ENCODE measurements at places on chromosomes 13 and 19.

DNA sequence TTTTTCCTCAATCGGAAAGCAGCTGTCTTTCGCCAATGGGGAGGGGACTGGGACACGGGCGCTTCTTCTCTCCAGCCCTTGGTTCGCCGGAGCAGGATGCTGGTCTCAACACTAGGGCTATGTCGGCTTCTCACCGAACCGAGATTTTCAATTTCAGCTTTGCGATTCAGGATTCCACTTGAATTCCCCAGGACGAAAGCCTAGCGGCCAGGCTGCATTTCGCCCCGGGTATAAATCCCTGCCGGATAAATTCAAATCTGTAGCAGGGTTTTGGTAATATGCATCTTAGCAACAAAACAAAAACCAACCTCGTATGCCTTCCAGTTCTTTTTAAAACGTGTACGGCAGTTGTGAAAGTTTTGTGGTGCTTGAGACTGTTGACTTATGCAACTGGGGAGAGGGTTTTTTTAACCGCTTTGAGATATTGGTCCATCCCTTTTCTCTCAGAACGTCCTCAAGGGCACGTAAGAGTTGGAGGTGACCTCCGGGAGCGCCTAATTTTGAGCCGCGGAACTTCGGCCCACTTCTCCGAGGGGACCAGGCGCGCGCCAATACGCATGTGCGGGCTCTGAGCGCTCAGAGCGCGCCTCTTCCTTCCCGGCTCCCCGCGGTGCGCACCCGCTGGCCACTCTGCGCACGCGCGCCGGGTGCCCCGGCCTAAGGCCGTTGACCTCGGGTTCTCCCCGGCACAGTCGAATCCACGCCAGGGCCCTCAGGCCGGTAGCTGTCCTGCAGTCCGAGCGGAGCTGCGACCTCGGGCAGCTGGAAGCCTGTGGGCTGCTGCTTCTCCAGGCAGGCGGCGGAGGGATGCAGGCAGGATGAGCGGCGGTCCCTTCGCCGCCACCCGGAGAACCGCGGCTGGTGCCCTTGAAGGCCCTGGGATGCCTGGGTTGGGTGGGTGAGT is 7.6 kb downstream of the POU4F1 start:
- no peak for DNase-seq

GRCh38 chr13:89930861-89931260 is 1416.6 kb upstream of the MIR17HG start:
- no peak for DNase-seq

DNA sequence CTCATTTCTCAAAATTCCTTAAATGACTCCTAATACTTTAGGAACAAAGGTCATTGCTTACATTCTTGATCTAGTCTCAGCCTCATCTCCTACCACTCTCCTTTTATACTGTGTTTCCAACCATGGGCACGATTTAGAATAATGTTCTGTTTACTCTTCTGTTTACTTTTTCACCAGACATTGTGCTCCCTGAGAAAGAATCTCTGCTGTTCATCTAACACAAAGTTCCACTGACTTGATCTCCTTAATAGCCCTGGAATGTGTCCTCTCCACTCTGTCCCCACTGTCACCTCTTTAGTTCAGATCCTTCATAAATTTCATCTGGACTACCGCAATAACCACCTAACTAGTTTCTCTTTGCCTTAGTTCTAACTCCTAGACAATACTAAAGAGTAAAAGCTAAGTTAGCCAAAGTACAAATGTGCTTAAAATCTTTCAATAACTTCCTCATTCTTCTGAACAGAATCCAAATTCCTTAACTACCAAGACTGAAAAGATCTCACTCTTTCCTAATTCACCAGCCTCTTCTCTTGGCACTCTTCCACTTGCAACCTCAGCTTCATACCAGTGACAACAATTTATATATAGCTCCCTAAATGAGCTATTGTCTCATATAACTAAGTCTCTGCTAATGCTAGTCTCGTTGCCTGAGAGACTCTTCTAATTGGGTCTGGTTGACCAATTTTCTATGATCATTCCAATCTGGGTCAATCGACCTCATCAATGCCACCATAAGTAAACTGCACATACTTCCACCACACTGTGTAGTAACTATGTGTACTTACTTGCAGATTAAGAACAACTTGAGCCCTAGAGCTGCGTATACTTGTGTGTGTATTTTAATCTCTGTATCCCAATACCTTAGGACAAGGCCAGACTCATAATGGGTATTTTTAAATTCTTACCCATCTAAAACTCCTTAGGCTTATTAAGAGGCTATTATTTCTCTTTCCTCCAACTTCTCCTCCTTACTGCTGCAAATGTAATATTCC is 179.9 kb downstream of the VWA8 start:
- DNase-seq = no peak

DNA sequence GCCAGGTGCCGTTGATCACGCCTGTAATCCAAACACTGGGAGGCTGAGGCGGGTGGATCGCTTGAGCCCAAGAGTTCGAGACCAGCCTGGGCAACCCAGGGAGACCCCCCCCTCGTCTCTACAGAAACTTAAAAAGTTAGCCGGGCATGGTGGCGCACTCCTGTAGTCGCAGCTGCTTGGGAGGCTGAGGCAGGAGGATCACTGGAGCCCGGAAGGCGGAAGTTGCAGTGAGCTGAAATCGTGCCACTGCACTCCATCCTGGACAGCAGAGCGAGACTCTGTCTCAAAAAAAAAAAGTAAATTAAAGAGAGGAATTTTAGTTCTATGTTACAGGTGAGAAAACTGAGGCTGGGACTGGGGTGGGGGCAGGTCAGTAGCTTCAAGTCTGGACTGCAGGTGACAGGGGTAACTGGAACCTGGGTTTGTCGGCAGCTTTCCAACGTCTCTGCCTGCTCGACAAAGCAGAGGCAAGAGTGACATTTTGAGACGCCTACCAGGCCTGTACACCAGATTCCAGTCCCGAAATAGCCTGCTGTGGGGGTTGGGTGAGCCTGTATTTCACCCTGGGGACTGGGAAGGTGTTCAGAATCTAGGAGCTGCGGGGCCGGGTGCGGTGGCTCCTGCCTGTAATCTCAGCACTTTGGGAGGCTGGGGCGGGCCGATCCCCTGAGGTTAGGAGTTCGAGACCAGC is 1.2 kb downstream of the SELENOW start:
- DNase-seq = no peak

DNA sequence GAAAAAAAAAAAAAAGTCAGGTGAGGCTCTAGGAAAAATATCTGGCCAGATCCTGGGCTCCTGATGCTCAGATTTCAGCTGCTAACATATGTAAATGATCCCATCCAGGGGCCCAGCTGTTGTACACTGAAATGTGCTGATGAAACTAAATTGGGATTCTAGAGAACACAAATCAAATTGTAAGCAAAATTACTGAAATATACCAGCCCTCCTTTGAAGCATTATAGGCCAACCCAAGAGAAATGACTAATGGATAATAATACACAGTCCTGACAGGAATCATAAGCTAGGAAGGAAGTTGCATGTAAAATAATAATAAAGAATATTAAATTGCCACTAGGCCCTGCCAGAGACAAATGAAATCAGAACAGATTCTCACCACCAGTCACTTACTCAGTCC is 17.8 kb downstream of the KCTD12 start:
- DNase-seq = no peak

DNA sequence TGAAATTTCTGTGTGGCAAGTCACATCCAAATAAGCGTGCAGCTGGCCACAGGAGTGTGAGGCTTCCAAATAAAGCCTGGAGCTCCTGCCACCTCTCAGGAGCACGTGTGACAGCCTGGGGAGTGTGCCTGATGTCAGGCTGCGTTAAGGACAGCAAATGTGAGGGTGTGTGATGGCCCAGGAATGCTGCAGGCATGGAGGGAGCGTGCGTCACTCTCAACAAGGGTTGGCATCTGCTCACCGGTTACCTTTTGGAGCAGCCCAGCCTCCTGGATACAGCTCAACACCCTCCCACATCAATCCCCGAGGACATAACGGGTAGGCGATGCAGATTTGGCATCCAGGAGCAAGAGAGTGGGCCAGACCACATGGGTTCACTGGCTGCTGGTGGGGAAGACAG is 19.0 kb downstream of the NUMBL start:
- no peak for DNase-seq

GRCh38 chr13:69720278-69720983 is 387.2 kb upstream of the ATXN8OS start:
- DNase-seq = no peak

DNA sequence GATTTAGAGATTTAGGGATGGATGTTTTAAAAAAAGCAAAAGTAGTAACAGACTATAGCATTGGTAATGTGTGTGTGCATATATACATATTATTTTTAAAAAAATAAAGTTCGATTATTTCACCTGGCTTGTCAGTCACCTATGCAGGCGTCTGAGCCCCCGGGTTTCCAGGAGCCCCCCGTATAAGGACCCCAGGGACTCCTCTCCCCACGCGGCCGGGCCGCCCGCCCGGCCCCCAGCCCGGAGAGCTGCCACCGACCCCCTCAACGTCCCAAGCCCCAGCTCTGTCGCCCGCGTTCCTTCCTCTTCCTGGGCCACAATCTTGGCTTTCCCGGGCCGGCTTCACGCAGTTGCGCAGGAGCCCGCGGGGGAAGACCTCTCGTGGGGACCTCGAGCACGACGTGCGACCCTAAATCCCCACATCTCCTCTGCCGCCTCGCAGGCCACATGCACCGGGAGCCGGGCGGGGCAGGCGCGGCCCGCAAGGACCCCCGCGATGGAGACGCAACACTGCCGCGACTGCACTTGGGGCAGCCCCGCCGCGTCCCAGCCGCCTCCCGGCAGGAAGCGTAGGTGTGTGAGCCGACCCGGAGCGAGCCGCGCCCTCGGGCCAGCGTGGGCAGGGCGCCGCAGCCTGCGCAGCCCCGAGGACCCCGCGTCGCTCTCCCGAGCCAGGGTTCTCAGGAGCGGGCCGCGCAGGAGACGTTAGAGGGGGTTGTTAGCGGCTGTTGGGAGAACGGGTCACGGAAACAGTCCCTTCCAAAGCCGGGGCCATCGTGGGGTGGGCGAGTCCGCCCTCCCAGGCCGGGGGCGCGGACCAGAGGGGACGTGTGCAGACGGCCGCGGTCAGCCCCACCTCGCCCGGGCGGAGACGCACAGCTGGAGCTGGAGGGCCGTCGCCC is 840 bp upstream of the CCNA1 start:
- no peak for DNase-seq

- no peak for DNase-seq
Observed at GRCh38 chr19:49489601-49490167, 2.3 kb downstream of the RPL13A start.

GRCh38 chr19:35119578-35120155 is 4.0 kb downstream of the FXYD3 start:
- DNase-seq = no peak

GRCh38 chr19:41166944-41167804 is 25.8 kb upstream of the CYP2S1 start:
- no peak for DNase-seq

DNA sequence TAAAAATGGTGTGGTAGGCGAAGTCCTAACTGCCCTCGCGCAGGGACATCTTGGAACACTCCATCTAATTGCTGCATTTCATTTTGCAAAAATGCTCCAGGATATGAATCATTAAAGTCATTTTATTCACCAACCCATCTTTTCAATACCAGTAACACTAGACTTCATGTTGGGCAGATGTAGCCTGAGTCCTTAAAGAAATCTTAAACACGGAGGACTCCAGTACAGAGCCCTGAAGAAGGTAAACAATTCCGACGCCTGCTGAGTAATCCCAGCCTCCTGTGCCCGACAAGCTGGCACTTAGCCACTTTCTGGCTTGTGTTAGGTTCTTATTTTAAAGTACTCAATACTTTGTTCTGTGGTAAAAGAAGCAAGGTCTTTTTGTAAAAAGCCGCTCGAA is 58.0 kb upstream of the IRS2 start:
- no peak for DNase-seq

DNA sequence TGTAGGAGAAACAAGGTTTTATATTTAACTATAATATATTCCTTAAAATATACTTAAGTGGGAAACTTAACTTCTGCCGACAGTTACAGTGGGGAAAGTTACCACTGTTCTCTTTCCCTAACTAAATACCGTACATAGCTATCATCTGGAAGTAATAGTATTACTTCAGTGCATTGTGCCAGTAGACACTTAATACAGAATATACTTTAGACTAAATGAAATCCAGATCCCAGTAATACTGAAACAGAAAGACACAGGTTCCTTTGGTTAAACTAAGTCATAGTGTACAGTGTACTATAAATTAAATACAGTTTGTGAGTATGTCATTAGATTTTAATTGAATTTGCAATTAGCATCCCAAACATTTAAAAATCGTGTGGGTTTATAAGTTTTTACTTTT is 107.5 kb downstream of the PCCA start:
- no peak for DNase-seq

DNA sequence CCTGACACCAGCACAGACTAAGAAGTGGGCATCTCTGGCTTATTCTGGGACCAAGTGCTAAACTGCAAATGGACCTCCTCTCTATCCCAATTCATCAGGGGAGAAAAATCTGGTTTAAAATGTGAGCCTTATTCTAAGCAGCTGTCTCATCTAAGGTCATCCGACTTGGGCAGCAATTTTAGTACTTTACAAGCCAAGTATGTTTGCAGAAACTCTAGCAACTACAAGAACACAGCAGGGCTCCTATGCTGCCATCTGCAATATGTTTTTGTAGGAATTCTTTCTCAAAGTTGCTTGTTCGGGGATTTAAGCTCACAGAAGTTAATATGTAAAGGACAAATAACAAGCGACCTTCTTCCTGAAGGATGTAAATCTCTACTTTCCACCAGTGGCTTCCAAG is 113.1 kb downstream of the FOXO1 start:
- no peak for DNase-seq

DNA sequence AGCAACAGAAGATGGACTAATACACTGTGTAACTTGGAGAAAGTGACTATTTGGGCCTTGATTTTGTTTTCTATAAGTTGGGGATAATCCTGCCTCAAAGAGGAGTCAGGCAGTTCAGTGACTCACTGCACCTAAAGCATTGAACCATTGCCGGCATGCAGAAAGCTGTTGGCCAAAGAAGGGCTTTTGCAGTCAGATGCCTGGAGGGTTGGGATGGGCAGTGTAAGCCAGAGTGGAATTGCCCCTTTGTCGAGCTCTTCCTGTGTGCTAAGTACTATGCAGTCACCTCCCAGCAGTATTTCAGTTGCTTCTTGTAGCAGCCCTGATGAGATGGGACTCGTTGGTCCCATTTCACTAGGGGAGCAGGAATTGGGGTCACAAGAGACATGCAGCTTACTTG is 11.1 kb downstream of the ZNF473 start:
- no peak for DNase-seq

DNA sequence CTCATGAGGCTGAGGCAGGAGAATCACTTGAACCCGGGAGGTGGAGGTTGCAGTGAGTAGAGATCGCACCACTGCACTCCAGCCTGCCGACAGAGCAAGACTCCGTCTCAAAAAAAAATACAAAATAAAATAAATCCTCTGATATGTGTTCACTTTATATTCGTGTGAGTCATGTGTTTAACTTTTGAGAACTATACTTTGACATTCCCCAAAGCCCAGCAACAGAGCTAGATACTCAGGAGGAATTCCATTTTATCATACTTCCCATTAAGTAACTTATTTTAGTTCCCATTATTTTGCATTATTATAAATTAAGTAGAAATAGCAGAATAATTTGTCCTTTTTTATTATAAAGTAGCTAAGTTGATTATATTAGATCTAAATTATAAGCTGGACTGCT is 3.3 kb upstream of the CHAMP1 start:
- DNase-seq = no peak
